ENCODE measurements at places on chromosomes 11 and 22. TPM values are rescaled to one million over a fixed set of nuclear protein-coding genes. Genes with fewer than 3 reads are reported as not detected.

The H19 gene
- 1,965 TPM for total RNA-seq

The RIMBP3C gene
- total RNA-seq = not detected

The TTLL8 gene
- total RNA-seq = not detected

The PANX3 gene
- total RNA-seq = not detected

The AP2A2 gene
- 46.7 TPM for total RNA-seq

The DAGLA gene
- total RNA-seq = 3.5 TPM

The SYCE3 gene
- total RNA-seq = not detected

The HYOU1 gene
- 96.4 TPM for total RNA-seq

The PNPLA5 gene
- not detected for total RNA-seq

The SLC1A2 gene
- total RNA-seq = 6.4 TPM

The OR52A1 gene
- not detected for total RNA-seq

The ASPHD2 gene
- total RNA-seq = 1.8 TPM

The OR4S2 gene
- not detected for total RNA-seq

The ANGPTL5 gene
- total RNA-seq = 0.17 TPM

The PGA5 gene
- total RNA-seq = not detected

Data from heart right ventricle (tissue), 16 donors.